Ascending aorta (tissue), 2 donors: ENCODE measurements at places on chromosomes 2 and 18. TPM values are rescaled to one million over a fixed set of nuclear protein-coding genes. Genes with fewer than 3 reads are reported as not detected.

GRCh38 chr18:49920731-49921130, 107.4 kb upstream of the ACAA2 start:
- DNase-seq = no peak

DNA sequence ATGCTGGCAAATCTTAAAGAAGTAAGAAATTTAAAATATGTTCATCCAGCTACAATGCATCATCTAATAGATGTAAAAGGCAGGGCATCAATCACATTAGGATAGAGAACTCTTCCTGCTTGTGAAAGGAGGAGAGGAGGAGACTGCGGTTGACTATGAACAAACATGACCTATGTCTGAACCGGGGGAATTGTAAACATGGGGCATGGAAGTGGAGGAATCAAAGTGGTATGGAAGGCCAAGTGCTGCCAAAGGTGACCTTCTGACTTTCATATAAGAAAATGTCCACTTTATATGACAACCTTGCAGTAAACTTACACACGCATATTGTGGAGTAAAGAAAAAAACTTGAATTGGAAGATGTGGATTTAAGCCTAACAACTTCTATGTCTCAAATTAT, 20.0 kb upstream of the SLC8A1 start:
- no peak for DNase-seq

GRCh38 chr18:32074206-32074605, 17.5 kb upstream of the RNF138 start:
- no peak for DNase-seq

- DNase-seq = no peak
Observed at GRCh38 chr2:19525313-19525712, 166.9 kb upstream of the OSR1 start.

DNA sequence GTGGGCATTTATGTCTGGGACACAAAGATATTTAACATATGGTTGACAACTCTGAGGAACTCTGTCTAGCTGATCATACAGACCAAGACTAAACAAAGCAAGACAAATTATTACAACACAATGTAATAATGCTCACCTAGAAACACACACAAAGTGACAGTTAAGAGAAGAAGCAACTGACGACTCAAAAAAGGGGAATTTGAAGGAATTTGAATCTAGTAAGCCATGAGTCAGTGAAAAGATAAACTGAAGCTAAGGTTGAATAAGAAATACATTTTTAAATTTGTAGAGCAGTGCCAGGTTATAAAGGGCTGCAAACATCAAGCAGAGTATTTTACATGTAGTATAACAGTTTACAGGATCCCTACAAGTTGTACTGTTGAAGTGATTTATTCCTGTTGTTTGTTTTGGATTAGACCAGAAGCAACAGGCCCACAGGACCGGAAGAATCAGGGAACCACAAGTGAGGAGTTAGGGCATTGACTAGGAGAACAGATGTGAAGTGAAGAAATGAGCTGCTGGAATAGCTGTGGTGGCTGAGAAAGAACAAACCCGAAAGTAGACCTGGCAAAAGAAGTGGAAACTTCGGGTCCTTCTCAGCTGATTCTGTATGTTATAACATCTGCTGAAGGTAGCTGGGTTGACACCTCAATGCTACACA, 35.6 kb downstream of the IFIH1 start:
- no peak for DNase-seq

DNA sequence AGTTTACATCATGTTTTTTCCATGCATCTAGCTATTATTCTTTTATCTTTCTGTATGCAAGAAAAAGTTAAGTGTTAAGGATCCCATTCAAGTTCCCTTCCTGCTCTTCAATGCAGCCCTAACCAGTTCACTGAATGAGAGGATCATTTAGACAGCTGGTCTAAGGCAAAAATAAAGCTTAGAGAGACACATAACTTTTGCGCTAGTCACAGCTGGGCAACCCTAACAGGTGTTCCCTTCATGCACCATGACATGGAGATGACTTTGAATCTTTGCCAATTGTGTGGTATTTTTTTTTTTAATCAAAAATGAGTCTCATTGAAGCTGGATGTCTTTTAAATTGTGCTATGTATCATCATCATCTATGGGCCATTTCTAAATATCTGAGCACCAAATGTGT, 393.8 kb upstream of the CYRIA start:
- no peak for DNase-seq

DNA sequence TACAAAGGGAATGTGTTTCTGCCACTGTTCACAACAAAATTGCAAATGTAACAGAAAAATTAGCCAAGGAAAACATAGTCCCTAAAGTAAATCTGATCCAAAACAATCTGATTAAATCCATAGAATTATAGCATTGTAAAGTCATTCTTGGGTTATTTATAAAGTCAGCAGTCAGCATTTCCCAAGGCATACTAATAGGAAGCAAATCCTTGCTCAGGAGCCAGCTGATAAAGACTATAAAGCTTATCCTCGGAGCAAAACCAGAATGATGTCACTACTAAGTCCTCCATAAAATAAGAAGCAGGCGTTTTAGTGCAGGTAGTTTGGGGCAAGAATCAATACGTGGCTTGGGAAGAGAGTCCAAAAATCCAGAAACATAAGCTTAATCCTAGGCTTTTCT, 67.3 kb upstream of the CSRNP3 start:
- DNase-seq = no peak

GRCh38 chr18:77369644-77370043, 120.0 kb downstream of the GALR1 start:
- DNase-seq = no peak

DNA sequence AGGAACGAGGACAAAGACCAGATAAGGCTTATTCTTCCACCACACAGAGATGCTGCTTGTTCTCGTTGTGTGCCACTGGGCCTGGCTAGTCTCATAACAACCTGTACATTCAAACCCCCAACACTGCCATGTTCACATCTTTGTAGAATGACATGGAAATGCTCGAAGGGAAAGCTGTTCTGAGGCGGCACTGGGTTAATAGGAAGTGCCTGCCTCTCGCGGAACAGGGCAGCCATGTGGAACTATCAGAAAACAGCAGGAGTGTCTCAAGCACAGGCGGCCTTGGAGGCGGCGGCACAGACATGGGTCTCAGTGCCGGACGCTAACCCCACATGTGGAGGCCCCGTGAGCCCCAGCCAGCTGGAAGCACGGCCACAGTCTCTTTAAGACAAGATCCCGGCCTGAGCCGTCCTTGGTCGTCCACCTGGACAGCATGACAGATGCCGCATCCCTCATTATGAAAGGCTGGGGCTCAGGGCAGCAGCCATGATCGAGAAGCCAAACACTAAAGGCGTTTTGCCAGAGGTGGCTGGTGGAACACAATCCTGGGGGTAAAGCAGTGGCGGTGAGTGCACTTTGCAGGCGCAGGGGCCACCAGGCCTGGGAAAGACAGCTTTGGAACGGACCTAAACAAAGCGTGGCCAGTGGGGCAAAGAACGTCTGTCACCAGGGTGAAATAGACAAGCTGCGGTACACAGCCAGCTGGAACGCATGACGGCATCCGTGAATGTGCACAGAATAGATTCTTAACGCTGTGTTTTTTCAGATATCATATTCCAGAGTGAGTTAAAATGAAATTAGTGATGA, 161.0 kb downstream of the HDAC4 start:
- DNase-seq = peak; percentile 61

The EGR4 gene
- not detected for total RNA-seq

The MYCN gene
- total RNA-seq = not detected

The HOXD3 gene
- 8.6 TPM for total RNA-seq

The ACSL3 gene
- 48.9 TPM for total RNA-seq
